B cell (primary cell): ENCODE measurements at places on chromosomes 5 and 9.
A peak's percentile ranks its signal among the peaks of the same experiment; 100 is the strongest.

DNA sequence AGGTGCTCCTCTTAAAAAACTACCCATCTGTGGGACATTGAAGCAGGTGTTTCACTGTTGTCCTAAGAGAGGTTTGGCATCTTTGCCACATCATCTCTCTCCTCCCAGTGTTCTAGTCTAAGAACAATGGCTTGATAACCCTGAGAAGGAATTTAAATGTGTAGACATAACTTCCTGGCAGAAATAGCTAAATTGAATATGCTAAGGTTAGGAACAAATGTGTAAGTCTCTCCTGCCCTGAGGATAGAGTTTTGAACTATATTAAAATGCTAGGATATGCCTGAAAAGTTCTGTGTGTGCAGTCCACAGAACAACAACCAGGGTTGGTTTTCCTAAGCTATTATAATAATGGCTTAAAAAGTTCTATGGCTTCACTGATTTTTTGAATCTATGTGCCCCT lies 106.6 kb downstream of the LRRC70 start:
- no peak for DNase-seq

DNA sequence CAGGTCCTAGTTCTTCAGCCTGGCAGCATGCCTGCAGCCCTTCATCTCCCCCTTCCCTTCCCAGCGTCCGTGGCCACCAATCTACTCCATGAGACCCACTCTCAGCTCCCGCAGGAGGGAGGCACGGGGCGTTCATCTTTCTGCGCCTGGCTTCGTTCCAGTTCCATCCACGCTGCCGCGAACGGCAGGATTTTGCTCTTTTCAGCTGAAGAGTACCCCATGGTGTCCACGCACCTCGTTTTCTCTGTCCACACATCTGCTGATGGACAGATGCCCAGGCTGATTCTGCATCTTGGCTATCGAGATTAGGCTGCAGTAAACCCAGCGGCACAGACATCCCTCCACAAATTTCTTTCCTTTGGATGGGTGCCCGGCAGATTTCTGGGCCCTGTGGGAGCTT lies 30.5 kb upstream of the NKD2 start:
- no peak for DNase-seq

GRCh38 chr5:36206913-36207312 lies 34.8 kb downstream of the NADK2 start:
- no peak for DNase-seq

DNA sequence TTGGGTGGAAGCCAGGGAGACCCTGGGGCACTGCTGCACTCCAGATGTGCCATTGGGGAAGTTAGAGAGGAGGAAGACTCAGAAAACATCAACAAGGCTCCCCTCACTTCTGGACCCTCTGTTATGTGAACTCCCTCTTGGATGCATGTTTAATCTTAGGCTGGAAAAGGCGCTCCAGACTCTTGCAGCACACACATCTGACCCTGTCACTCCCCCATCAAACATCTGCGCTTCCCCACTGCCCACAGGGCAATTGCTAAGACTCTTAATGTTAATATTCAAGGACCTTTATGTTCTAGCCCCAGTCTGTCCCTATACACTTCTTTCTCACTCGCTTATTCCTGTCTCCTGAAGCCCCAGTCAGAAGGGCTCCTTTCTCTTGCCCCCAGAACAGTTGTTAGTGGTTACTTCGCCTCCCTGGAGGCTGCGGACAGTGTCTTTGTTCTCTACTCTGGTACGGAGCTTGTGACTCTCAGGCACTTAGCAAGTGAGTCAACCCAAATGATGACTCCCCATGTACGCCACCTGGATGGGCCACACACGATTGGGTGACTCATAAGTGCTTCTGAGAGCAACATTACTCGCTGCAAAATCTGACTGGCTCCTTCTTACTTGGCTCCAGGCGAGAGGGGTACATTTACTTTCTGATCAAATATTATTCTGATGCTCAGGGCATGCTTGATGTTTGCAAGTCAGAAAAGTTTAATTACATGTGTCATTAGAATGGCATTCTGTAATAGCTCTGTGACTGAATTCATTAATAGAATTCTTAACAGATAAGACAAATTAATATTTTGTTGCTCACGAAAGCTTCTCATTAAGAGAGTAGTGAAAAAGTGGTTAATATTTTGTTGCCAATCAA lies 193.6 kb downstream of the HSPA4 start:
- DNase-seq: no peak

DNA sequence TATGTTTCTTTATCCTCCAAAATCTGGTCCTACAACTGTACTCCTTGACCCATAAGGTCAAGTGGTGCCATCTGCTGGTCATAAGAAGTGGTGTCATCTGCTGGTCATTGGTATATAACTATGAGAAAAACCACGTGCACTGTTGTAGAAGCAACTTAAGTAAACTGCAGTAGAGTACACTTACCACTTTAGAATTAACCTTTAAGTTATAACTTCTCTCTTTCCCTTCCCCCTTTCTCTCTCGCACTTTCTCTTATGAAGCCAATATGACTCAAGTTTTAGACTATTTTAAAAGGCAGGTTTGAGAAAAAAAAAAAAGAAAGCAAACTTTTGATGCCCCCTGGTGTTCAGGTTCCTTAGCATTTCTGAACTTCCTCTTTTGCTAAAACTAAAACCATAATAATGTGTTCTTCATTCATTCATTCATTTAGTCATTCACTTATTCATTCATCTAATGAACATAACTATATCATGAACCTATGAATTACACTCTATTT lies 12.8 kb upstream of the MTAP start:
- peak; percentile 86 for DNase-seq

- no peak for DNase-seq
These were observed 120.5 kb downstream of the MPDZ start for GRCh38 chr9:13158986-13159385.

DNA sequence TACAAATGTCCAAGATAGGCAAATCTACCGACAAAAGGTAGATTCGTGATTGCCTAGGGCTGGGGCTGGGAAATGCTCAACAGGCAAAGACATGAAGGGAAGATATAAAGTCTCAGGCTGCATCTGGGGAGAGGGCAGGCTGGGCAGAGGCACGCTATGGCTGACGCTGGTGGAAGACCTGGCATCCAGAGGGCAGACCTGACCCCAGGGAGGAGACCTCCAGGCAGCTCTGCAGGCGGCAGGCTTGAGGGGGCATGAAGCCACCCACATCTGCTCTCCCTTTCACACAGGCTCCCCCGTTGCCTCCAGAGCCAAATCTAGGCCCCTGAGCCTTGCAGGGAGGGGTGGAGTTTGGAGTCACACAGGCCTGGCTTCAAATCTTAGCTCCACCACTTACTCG lies 145.5 kb downstream of the PAX5 start:
- no peak for DNase-seq

DNA sequence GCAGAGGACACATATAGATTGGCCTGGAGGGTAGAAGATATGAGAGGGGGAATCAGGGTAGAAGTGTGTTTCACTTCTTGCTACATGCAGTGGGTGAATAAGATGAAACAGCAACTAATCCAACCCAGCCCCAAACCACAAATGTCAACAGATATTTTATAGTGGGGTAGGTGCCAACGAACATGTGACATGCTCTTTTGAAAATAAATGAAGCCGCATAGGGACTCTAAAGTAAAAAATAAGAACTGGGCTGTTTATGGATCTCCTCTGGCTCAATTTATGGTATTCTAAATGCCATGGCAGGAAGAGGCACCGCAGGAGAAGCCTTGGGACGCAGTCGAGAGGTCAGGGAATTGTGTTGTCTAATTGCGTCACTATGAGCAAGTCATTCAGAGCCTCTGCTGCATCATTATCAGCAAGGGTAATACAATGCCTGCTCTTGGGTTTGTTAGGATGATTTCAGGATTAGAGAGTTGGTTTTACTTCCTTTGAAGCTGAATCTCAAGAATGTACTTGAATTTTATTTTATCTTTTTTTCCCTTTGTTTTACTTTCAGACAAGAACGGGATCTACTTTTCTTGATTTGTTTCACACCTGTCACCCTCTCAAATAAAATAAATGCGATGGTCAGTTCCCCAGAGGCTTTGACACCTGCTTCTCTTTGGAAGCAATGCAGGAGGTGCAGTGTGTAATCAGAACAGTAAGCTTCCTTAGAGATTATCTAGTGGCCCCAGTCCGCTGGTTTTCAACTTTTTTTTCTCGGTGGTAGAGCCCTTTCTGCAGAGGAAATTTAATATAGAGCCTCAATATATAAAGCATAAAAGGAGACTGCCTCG lies 375.6 kb upstream of the CLINT1 start:
- peak; percentile 18 for DNase-seq

GRCh38 chr5:68303754-68304420 lies 88.3 kb downstream of the PIK3R1 start:
- DNase-seq: no peak

GRCh38 chr5:125032286-125032685 lies 285.8 kb upstream of the ZNF608 start:
- no peak for DNase-seq

- DNase-seq: no peak
These were observed 64.1 kb downstream of the SLCO4C1 start for GRCh38 chr5:102231693-102232619.

DNA sequence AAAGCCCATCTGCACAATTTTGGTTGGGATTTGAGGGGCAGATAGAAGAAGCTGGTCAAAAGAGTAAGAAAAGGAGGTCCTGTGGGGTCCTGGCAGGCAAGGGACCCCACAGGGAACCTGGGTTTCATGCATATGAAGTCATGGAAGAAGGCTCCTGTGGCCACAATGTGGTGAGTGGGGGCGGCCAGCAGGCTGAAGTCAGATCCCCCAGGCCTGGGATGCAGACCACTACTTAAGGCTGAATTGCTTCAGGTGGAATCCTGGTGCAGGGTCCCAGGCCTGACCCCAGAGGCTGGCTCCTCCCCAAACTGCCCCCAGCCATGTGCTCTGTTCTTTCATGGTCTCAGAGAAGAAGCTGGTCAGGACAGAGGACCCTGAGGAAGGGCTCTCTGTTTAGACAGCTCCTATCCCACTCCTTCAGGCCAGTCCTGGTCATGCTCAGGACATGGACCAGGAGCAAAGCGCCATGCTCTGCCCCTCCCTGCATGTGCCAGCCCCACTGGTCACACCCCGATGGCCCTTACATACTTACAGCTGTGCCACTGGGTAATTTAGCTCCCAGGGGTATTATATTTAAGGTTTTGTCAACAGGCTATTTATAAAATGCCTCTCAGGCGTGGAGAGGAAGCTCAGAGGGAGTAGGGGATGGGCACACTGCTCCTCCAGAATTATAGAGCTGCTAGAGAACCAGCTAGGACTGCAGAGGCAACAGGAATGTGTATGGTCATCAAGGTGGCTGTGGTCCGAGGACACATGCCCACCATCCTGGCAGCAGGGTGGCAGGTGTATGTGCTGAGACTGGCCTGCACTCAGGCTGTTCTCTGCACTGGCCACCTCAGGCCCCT lies 33.4 kb downstream of the C5orf15 start:
- peak; percentile 86 for DNase-seq

DNA sequence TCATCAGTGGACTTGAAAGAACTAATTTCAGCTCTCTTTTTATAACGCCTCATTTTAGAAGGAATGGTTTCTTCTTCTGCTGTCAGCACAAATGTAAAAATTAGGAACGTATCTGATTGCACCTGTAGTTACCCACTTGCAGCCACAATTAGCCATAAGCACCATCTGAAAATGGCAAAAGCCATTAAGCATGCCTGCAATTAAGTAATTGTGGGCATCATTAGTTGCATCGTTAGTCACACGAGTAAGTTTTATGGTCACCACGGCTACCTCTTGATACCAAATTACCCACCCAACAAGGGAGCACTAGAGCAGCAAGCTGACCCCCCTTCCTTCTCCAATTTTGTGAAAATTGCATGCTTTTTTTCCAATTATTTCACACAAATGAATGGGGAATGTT lies 25.8 kb upstream of the SLC44A1 start:
- DNase-seq: no peak

- no peak for DNase-seq
These were observed 597.0 kb upstream of the ITGA1 start for GRCh38 chr5:52190737-52191136.
